ENCODE measurements at places on chromosomes 6 and 20.

GRCh38 chr6:9039258-9039657 is 603.9 kb upstream of the SLC35B3 start:
- DNase-seq = no peak

GRCh38 chr6:41640426-41640825 is 2.2 kb downstream of the MDFI start:
- DNase-seq = no peak

DNA sequence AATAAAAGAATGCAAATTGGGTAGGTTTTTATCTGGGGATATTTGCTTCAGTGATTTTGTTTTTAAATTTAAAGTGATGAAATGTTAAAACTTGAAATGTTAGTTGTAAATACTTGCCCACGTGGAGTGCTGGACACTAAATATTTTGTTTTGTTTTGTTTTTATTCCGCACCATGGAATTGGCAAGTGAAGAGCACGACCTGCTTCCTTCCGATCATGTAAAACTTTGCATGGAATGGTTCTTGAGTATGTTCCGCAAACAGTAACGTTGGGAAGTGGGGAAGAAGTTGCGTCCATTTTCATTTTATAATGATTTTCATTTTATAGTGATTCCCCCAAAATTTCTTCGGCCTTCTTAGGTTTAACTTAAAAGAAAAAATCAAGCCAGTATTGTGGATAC is 765 bp downstream of the IRAK1BP1 start:
- no peak for DNase-seq

GRCh38 chr20:45049438-45049837 is 51.5 kb downstream of the KCNS1 start:
- no peak for DNase-seq

All from GM12878 (cell line).